Fibroblast of lung (primary cell): ENCODE measurements at places on chromosomes 3 and 15. TPM values are rescaled to one million over a fixed set of nuclear protein-coding genes. Genes with fewer than 3 reads are reported as not detected.
A peak's percentile ranks its signal among the peaks of the same experiment; 100 is the strongest.

DNA sequence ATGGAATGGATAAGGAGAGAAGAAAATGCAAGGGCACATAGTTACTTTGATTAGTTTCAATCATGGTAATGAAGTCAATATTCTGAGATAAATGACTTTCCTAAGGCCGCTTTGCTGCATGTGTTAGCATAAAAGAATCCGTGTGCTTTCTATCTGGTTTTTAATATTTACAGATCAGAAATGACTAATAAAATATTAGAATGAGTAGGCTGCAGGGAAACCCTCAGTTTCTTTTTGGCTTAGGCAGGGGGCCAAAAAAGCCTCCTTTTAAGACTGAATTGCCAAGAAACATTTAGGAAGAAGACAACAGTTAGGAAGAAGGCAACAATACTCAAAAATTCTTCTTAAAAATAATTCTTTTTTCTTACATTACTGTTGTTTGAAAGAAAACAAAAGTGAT, 11.6 kb downstream of the NEK11 start:
- DNase-seq: peak; percentile 33

Gene CDC25A
- 3.1 and 6.1 TPM in 2 replicates for polyA plus RNA-seq

Gene COPB2
- 233 and 284 TPM in 2 replicates for polyA plus RNA-seq

GRCh38 chr3:52128118-52128683, 26.0 kb downstream of the POC1A start:
- peak; percentile 67 for DNase-seq

Gene ISG20
- polyA plus RNA-seq: 2.2 TPM in 2 replicates

- peak; percentile 92 for DNase-seq
Observed at GRCh38 chr15:67146234-67146633, 80.8 kb downstream of the SMAD3 start.

- no peak for DNase-seq
Observed at GRCh38 chr3:80215191-80215590, 447.4 kb upstream of the ROBO1 start.

Gene RASL12
- 9.1 and 16.9 TPM in 2 replicates for polyA plus RNA-seq

Gene RYR3
- not detected in 2 replicates for polyA plus RNA-seq

- no peak for DNase-seq
Observed at GRCh38 chr15:93168910-93169309, 79.9 kb upstream of the RGMA start.

Gene CLRN1
- polyA plus RNA-seq: not detected in 2 replicates

GRCh38 chr15:59896663-59897074, 107.4 kb upstream of the FOXB1 start:
- DNase-seq: no peak

GRCh38 chr15:38647683-38648082, 83.1 kb upstream of the RASGRP1 start:
- peak; percentile 8 for DNase-seq

Gene FOXL2NB
- 0.03 TPM in 1 of 2 replicates, not detected in the other for polyA plus RNA-seq

- DNase-seq: peak; percentile 81
Observed at GRCh38 chr3:120177151-120177550, 82.9 kb upstream of the GSK3B start.

DNA sequence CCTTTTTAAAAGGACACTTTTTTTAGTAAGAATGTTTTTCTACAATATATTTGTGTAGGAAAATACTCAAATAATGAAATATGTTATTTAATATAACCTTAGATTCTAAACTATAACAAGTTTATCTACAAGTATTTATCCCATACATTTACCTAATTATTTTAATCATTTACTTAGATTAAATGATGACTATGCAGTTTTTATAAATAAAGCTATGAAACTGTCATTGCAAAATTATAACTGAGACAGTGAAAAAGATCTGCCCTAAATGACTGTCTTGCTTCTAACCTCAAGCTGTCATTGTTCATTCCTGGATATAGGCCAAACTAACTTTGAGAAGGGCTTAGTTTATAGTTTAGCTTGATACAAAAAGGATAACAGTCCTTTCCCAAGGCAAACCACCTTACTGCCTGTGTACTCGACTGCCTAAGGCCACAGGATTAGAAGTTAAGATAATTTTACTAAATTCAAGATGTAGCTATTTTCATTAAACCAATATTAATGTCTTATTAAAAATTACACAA, 84.1 kb downstream of the GLDN start:
- DNase-seq: no peak

GRCh38 chr3:161852744-161853143, 356.1 kb downstream of the OTOL1 start:
- no peak for DNase-seq

DNA sequence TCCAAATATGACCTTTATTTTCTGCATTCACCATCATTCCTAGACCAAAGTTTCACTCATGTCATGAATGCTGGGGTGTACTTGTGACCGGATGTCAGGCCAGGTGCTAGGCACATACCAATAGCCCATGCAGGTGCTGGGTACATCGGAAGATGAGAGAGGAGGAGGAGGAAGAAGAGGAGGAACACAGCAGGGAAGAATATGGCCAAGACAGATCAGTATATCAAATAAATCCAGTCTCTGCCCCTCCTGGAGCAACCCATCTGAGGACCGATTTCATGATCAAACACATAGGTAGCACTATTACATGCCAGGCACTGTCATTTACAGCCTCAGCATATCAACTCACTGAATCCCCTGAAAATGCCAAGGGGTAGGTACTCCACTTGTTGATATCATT, 3.0 kb upstream of the WNT7A start:
- no peak for DNase-seq

Gene CDCP1
- polyA plus RNA-seq: 25.6 and 59.1 TPM in 2 replicates
